ENCODE measurements at places on chromosomes 7 and 10.

DNA sequence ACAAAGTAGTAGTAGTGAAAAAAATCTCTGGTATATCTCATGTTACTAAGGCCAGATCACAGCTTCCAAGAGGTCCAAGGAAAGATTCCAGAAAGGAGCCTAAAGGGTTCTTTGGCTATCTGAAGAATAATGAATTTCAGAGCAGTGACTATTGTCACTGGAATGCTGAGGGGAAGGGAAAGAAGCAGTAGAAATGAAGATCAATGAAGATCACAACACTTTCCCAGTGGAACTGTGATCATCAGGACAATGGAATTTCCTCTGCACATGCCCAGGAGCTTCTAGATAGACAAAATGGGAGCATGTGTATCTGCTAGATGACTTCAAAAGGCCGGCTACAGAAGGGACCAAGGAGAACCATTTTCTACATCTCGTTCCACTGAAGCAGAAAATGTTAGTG lies 219.5 kb upstream of the PHYHIPL start:
- DNase-seq: peak; percentile 68

- no peak for DNase-seq
Measured at GRCh38 chr7:156932006-156932405, 17.5 kb upstream of the NOM1 start.

GRCh38 chr10:102676534-102677315 lies 32.4 kb downstream of the TRIM8 start:
- DNase-seq: no peak

DNA sequence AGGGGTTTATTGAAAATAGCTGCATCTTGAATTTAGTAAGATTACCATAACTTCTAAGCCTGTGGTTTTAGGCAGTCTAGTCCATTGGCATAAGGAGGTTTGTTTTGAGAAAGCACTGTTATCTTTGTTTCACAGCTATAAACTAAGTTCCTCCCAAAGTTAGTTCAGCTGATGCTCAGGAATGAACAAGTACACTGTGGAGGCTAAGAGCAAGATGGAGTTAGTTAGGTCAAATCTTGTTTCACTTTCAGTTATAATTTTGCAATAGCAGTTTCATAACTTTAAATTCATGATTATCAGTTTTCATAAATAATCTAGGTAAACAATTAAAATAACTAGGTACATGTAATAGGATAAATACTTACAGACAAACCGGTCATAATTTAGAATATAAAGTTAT lies 15.4 kb downstream of the SEC61G start:
- DNase-seq: no peak

GRCh38 chr10:36248304-36248981 lies 606.3 kb upstream of the FZD8 start:
- DNase-seq: no peak

Data from HS-5 (cell line).